Caco-2 (cell line): ENCODE measurements at places on chromosomes 12 and 14. TPM values are rescaled to one million over a fixed set of nuclear protein-coding genes. Genes with fewer than 3 reads are reported as not detected.

GRCh38 chr12:13278249-13278787, 81.8 kb downstream of the EMP1 start:
- no peak overlapping the region for H3K4me3 ChIP-seq
- no peak overlapping the region for H3K27ac ChIP-seq

- H3K27ac ChIP-seq = no peak overlapping the region
- peak; percentile 76 for DNase-seq
- no peaks in the 10 kb centered on the region for H3K36me3 ChIP-seq
Measured at GRCh38 chr12:11581179-11581755, 68.2 kb upstream of the ETV6 start.

GRCh38 chr12:27524839-27525753, 1.1 kb downstream of the PPFIBP1 start:
- peak overlapping the region; percentile 98 for H3K27ac ChIP-seq
- H3K36me3 ChIP-seq = no peaks in the 10 kb centered on the region
- H3K4me1 ChIP-seq = peaks cover 22% of the 10 kb centered on the region
- peak overlapping the region; percentile 62 for H3K4me3 ChIP-seq

DNA sequence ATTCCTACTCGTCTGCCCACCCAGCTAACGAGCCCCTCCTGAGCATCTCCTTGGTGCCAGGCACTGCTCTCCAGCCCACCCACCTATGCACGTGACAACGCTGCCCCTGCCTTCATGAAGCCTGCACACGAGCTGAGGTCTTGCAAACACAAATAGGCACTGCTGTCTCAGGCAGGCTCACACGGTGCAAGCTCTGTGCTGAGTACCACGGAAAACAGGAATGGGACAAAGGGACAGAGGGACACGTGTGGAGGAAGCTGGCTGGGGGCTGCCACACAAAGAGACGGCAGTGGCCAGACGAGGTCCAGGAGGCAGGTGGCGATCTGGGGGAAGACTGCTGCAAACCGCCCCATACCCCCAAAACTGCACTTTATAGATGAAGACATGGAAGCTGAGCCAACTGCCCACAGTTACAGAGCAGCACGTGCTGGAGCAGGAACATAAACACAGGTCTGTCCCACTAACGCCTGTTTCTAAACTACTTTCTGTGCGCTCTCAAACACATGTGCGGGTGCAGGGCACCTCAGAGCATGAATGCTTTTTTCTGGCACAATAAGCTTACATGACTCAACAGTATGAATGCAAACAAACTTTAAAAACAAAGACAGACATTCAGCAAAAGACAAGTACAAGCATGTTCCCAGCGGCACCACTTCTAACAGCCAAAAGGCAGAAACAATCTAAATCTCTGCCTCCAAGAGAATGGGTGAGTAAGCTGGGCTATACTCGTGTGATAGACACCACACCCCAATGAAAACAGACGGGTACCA, 64.5 kb downstream of the AMN start:
- no peak for DNase-seq
- H3K36me3 ChIP-seq = peaks cover 1% of the 10 kb centered on the region; the same call in 1 of the 2 replicates
- no peaks in the 10 kb centered on the region for H3K4me1 ChIP-seq
- no peaks in the 10 kb centered on the region for H3K27me3 ChIP-seq
- H3K27ac ChIP-seq = no peak overlapping the region

GRCh38 chr12:19217446-19217845, 87.9 kb downstream of the PLEKHA5 start:
- H3K27ac ChIP-seq = no peak overlapping the region
- no peaks in the 10 kb centered on the region for H3K27me3 ChIP-seq
- H3K4me1 ChIP-seq = peaks cover 8% of the 10 kb centered on the region; the same call in 1 of the 2 replicates
- DNase-seq = no peak
- no peaks in the 10 kb centered on the region for H3K36me3 ChIP-seq

DNA sequence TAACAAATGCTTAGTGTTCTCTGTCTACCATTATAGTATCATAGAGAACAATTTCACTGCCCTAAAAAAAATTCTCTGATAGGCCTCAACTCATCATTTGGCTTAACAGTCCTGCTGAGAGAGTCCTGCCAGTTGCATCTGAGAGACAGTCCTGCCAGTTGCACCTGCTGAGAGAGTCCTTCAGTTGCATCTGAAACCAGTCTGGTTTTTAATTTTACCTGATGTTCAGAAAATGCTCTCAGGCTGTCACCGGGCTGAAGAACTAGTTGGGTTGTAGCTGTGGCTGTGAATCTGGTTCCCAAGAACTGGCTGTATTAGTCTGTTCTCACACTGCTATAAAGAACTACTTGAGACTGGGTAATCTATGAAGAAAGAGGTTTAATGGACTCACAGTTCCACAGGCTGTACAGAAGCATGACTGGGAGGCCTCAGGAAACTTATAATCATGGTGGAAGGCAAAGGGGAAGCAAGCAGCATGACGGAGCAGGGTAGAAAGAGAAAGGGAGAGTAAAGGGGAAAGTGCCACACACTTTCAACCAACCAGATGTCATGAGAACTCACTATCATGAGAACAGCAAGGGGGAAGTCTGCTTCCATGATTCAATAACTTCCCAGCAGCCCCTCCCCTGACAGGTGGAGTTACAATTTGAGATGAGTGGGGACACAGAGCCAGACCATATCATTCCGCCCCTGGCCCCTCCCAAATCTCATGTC, 51.6 kb downstream of the PRKCH start:
- H3K4me1 ChIP-seq = 0 out of 2 replicates have a peak, but pooled peaks cover 6% of the 10 kb centered on the region
- H3K4me3 ChIP-seq = no peak overlapping the region
- no peak overlapping the region for H3K27ac ChIP-seq
- no peak for DNase-seq

DNA sequence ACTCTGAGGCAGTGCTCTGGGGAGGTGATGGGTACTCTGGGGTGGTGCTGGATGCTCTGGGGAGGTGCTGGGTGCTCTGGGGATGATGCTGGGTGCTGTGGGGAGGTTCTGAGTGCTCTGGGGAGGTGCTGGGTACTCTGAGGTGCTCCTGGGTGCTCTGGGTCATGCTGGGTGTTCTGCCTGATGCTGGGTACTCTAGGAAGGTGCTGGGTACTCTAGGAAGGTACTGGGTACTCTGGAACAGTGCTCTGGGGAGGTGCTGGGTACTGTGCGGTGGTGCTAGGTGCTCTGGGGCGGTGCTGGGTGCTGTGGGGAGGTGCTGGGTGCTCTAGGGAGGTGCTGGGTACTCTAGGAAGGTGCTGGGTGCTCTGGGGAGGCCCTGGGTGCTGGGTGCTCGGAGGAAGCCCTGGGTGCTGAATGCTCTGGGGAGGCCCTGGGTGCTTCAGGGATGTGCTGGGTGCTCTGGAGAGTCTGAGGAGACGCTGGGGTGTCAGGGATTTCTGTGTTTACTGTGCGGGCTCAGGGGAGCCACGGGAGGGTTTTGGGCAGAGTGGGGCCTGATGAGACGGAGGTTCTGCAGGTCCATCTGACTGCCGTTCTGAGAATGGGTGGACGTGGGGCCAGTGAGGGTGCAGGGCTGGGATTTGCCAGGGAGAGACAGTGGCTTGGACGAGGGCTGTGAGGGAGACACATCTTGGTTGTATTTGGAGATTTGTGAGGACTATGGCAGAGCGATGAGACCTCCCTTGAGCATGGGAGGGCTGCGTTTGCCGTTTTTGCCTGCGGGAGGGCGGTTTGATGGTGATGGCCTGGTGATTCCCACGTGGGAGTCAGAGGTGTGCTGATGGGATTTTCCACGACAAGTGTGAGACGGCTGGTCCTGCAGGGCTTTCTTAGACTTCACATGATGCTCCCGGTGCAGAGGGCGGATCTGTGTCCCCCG, 30.0 kb downstream of the MMP17 start:
- no peaks in the 10 kb centered on the region for H3K36me3 ChIP-seq
- no peaks in the 10 kb centered on the region for H3K27me3 ChIP-seq
- no peak overlapping the region for H3K4me3 ChIP-seq
- no peak for DNase-seq
- H3K27ac ChIP-seq = peak overlapping the region; percentile 100
- peaks cover 34% of the 10 kb centered on the region for H3K4me1 ChIP-seq

The RAPGEF3 gene
- 1.2 and 2.3 TPM in 2 replicates for total RNA-seq

The APPL2 gene
- total RNA-seq = 49.2 and 56.0 TPM in 2 replicates
